ENCODE measurements at places on chromosomes 11 and 22.

DNA sequence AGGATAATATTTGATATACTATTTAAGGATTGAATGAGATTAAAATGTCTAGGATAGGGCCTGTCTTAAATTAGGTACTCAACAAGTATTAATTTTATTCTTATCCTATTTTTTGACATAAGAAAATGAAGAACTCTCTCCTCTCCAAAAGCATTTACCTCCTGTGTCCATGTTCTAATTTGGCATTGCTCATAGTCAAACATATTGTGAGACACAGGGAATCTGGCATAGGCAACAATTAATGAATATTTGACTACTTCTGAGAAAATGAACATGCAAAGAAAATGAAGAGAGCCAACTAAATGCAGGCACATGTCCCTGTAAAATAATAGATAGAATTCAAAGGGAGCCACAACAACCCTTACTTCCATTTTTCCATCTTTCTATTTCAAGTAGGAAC lies 198.5 kb upstream of the C11orf87 start:
- DNase-seq: no peak

DNA sequence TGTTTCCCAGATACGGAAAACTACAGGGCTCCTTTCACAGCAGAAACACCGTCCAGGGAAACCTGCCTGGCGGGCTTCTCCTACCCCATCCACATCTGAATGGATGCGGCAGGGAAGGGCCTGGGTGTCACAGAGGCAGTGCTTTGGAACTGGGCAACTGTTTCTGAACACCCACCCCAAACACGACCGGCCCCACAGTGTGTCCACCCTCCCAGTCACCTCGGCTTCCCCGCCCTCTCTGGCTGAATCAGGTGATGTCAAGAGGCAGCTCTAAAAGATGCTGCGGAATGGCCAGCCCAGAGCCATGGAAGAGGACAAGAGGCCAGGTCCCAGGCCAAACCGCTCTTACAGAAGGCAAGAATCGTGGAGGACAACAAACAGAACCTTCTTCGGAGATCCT lies 22.0 kb downstream of the IFT27 start:
- DNase-seq: no peak

DNA sequence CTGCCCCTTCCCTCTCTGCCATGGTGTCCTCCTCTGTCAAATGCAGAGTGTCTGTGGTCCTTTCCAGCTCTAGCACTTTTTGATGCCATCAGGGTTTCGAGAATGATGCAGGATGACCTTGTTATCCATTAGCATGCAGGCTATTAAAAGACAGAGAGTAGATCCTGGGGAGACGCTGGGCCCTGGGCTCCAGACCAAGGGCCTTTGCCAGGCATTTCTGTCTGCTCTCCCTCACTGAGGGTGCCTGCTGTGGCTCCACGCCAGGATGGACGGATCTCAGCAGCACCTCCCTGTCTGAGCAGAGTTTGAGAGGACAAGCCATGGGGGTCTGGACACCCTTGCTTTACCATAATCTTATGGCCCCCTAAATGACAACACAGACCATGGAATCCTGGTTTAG lies 110.8 kb upstream of the CD82 start:
- no peak for DNase-seq

GRCh38 chr11:74739546-74740270 lies 8.5 kb upstream of the CHRDL2 start:
- DNase-seq: peak; percentile 80

DNA sequence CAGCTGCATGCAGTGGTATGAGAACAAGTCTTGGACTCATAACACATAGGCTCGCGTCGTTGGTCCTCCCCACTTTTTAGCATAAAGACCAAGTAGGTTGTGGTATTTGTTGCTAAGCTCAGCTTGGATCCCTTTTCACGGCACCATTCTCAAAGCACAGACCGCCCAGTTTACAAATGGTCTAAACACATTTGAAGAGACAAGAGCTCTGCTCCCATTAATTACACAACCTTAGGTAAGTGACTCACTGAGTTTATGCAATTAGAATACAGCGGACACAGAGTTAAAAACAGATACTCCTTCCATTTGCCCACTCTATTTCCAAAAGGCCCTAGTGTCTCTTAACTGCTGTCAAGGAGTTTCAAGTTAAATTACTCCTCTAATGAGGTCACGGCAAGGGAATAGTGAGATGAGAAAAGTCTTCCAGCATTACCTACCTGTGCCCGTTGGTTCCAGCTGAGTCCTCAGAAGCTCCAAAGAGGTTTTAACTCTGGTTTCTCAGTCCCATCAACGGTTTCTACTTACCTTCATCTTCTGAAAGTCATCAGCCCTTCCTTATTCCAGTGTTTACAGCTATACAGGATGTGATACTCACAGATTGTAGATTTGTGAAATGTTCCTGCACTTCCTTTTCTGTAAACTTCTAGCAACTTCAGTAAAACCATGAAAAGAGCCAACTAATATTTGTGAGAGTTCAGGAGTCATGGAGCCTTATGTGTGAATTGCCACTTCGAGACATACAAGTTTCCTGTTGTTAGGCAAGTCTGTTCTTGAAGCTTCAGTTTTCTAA lies at the start of gene MS4A6A:
MS4A6A (minus strand) TSS at position 543 of the 790 bp plus-strand sequence. CDS start 1,356 bp downstream, outside the sequence.
- DNase-seq: no peak

GRCh38 chr11:77776455-77776854 lies 44.1 kb downstream of the RSF1 start:
- DNase-seq: no peak

- DNase-seq: no peak
These were observed 663 bp downstream of the MYH9 start for GRCh38 chr22:36386900-36387708.

GRCh38 chr11:1330473-1330872 lies 21.0 kb upstream of the TOLLIP start:
- no peak for DNase-seq

DNA sequence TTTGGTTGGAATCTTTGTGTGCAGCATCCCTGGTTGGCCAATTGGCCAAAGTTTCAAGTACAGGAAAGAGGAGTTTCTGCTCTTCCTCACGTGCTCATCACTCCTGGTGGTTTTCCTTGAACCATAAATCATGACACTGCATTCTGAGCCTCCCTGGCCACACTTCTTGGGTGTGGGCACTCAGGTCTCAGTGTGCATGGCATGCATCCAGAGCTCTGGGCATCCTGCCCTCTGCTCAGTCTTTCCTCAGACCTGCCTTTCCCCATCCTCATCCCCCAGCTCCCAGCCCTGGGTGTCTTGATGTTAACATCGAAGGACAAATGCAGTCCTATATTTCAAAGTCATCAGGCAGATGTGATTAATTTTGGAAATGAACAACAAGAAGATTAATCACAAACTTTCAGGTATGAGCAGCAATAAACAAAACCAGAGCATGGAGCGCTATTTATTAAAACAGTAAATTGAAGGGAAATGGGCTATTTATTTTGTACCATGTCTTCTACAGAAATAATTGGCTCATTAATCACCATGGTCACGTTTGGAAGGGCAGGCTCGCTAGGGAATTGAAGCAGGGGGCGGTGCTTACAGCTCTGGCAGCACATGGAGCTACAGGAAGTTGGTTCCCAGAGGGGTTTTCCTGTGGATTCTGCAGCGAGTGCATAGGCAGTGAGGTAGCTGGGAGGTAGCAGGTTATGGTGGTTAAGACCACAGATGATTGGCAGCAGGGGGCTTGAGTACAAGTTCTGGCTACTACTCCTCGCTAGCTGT lies 89.6 kb downstream of the CSNK2A3 start:
- DNase-seq: no peak

DNA sequence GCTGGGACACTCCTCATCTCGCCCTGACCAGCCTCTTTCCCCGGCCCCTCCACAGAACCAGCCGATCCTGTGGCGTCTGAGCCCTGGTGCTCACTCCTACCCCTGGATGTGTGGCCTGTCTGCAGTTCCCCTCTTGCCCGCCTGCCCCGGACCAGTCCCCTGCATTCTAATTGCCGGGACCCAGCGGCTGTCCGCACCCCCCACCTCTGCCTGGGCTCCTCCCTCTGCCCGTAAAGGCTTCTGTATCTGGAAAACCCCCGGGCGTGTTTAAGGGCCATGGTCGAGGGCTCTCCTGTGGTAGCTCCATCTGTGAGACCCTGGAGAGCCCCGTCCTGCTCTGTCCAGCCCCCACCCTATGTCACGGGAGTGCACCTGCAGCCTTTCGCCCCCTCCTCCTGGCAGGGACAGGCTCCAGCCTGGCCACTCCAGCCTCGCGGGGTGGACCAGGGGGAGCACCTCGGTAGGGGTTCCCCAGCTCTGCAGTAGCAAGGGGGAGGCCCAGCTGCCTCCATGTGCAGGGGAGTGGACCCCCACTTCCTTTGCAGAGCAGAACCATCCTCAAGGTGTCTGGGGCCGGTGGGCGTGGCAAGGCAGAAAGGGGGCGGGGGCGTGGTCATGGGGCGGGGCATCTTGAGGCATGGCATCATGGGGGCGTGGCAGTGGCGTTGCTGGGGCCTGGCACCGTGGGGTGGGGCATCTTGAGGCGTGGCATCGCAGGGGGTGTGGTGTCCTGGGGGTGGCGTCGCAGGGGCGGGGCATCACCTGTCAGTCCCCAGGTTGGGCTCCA lies 430.4 kb downstream of the TBC1D22A start:
- DNase-seq: peak; percentile 25

GRCh38 chr22:22720724-22721261 lies 76.4 kb downstream of the GGTLC2 start:
- no peak for DNase-seq
